ENCODE measurements at places on chromosomes 3 and 15.

DNA sequence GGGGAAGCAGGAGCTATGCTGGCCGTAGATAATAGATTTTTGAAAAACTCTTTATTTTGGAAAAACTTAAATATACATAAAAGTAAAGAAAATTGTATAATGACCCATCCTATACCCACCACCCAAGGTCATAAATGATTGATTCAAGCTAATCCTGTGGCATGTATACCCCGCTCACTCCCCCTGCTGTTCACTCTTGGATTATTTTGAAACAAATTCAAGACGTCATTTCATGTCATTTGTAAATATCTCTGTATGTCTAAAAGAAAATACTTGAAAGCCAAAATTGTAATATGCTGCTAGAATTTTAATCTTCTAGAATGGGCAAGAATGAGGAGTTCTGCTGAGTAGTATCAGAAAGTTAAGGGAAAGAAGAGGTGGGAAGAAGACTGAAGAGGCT is 241.7 kb downstream of the FEZF2 start:
- no peak for DNase-seq

DNA sequence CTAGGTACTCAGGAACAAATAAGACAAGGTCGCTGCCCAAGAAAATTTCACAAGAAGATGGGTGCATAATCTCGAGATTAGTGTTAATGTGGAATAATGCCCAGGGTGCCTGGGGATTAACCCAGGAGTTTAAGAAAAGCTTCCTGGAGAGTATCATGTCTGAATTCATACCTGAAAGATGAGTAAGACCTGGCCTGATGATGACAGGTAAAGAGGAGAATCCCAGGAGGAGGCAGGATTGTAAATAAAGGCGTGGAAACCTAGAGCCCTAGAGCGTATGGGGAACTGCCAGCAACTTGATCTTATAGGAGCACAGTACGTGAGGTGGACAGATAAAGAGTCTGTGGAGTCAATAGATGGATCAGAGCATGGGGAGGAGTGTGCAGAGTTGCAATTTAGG is 43.0 kb downstream of the ARRDC4 start:
- DNase-seq: no peak

DNA sequence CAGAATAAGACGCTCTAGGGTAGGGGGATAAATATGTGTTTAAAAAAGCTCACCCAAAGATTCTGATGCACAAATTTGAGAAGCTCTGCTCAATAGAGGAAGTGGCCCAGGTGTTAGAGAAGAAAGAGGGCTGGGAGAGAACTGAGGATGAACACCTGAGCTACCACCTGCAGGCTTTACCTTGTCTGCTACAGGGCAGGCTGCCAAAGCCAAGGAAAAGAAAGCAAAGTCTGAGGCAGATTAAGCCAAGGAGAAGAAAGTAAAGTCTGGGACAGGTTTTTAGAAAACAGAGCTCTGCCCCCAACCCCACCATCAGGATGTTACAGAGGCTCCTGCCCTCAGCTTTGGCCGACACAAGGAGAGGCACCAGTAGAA is 92.9 kb downstream of the THRB start:
- DNase-seq: no peak

GRCh38 chr3:185649414-185649813 is 63.3 kb downstream of the SENP2 start:
- DNase-seq: no peak

DNA sequence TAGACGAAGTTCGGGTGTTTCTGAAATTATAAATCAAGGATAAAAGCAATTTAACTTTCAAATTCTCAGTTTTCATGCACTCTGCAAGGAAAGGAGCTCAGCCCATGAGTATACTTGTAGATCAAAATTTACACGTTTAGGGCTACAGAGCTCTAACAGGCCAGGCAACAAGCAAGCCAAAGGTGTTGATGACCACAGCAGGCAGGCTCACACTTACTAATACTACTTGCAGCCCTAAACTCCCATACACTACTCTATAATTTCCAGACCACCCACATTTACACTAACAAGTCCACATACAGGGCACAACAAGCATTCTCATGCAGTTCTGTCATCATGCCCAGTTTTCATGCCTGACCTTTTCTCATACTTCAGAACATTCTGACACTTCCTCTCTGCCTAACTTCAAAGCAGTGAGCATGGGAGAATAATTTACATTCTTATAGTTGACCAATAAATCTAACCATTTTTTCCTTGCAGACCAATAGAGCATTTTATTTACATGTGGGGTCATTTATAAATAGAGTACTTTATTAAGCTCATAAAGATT is 124.7 kb upstream of the FRMD4B start:
- no peak for DNase-seq

Measured in ovary (tissue), 10 donors.